Stimulated activated CD4-positive, alpha-beta T cell treated with anti-CD3 and anti-CD28 coated beads, Interleukin-4, amount 100 ng/mL, for 48 hours (primary cell): ENCODE measurements at places on chromosomes 16 and 17.

DNA sequence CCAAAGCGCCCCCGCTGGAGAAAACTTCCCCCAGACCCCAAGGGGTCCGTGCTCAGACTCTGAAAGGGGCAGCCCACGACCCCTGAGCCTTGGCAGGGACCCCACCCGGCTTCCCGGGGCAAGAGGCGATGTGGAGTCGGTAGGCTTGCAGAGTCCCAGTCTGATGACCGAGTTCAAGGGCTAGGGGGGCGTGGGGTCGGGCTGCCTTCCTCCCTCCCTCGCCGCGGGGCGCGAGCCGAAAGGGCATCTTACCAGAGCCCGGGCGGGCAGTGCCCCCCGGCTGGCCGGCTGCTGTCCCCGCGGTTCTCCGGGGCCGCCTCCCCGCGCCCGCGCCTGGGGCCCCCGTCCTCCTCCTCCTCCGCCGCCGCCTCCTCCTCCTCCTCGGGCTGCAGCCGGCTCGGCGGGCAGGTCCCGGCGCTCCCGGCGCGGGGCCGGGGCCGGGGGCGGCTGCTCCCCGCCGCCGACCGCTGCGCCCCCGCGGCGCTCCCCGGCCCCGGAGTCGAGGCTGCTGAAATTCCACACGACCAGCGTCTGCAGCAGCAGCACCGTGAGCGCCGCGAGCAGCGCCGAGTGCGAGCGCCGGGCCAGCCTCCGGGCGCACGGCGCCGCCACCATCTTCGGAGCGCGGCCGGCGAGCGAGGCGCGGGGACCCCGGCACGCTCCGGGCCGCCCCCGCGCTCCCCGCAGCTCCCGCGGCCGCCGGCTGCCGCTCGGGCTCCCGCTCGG, 415 bp downstream of the XYLT1 start:
- no peak for DNase-seq

GRCh38 chr16:70682239-70683145, 3.4 kb downstream of the MTSS2 start:
- no peak for DNase-seq

- DNase-seq = peak; percentile 56
These were observed 1.4 kb upstream of the TSPOAP1 start for GRCh38 chr17:58329810-58330537.

- DNase-seq = no peak
These were observed 363.1 kb downstream of the WWOX start for GRCh38 chr16:78462288-78463208.

- DNase-seq = no peak
These were observed 8.4 kb upstream of the MAF start for GRCh38 chr16:79608976-79609375.

GRCh38 chr16:86664522-86665318, 86.4 kb downstream of the FOXL1 start:
- peak; percentile 30 for DNase-seq

- peak; percentile 43 for DNase-seq
These were observed 3.5 kb downstream of the FMNL1 start for GRCh38 chr17:45225051-45225700.

DNA sequence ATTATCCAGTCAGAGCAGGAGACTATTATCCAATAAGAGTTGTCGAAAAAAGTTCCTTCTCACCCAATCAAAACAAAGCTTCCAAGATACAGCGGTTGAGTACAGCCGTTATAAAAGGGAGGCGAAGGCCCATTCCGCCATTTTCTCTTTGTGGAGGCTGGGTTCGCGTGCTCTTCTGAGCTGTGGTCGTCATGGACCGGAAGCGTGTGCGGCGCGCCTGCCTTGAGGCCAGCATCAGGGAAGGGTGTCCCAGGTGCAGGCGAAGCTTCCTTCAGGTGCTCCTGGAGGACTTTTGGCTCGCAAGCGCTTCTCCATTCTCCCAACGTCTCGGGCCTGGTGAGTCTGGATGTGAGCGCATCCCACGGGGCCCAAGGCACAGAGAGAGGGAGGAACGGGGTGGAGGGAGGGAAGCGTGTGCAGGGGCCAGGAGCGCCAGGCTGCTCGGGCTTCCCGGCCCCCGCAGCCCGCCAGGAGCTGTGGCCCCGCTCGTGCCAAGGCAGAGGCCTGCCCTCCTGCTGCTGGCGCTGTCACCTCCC, 99.2 kb downstream of the GOSR1 start:
- no peak for DNase-seq

- peak; percentile 2 for DNase-seq
These were observed 11.6 kb upstream of the TMEM100 start for GRCh38 chr17:55734128-55734781.

DNA sequence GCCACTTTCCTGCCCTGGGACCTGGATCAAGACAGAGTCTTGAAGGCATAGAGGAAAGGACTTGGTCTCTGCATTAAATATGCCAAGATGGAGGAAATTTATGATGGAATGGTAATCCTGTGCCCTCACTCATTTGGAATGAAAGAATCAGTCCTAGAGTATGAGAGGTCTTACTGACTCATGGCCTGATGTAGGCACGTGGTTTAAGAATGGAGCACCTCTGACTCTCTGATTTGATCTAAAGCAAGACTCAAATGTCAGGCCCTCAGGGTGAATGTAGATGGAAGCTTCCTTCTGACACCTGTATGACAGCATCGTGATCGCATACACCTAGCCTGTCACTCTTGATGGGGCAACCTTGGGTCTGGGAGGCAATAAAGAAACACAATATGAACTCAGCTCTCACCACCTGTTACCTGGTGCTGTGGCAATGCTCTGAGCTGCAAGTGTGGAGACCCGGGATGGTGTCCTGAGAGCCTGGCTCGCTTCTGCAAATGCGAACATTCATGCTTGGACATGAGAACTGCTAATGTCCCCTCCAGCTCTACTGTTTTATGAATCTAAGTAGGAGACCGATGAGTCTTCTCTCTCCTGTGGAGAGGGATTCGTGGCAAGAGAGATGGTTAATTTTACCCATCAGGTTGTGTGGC, 229.9 kb downstream of the ABCC12 start:
- DNase-seq = no peak

DNA sequence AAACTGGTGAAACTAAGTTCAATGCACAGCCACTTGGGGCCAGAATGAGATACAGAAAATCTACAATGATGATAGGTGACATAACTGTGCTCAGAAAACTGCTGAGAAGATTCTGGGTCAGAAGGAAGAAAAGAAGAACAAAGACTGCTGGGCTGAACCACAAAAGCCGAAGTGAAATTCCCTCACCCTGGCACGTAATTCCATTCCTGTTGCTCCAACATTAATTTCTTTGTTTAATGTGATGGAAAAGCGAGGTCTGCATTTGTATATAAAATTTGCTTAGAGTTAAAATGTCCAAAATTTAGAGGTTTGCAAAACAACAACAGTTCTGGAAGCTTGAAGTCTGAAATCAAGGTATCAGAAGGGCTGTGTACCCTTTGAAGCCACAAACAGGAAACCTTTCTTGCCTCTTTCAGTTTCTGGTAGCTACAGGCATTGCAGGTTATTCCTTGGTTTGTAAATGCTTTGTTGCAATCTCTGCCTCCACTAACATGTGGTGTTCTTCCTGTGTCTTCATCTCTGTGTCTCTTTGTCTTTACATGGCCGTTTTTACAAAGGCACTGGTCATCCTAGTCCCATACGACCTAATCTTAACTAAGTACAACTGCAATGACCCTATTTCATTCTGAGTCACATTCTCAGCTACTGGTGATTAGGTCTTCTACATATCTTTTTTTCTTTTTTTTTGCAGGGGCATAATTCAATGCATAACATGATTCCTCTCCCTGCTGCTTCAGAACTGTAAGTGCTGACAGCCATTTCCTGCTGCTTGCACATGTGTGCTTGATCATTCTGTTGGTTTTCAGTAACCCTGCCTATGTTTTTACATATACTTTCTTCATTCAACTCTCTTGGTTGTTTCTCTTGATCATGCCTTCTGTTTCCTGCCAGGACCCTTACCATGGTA, 603.0 kb upstream of the CDH8 start:
- no peak for DNase-seq

DNA sequence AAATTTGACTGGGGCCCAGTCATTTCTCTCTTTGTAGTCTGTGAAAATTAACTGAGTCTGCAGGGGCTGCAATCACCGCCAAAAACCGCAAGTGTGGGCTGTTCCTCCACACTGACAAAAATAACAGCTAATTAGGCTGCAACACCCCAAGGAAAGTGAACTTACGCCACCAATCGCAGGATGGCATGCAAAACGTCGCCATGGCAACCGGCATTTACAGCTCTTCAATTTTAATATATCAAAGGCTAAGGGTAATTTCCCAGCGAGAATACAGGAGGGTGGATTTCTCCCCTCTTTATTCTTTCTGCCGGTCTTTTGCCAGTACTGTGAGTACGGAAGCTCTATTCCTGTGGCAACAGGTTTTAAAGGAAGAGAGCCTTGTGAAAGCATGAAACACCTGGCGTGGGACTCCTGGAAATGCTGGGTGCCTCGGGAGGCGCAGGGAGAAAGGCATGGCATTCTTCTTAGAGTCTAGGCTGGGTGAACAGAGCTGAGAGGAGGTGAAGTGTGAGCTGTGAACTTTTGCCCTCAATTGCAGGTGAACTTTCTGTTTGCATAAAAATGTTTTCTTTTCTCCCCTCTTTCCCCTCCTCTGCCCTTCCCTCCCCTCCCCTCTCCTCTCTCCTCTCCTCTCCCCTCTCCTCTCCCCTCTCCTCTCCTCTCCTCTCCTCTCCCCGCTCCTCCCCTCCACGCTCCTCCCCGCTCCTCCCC, 399.7 kb downstream of the XYLT1 start:
- peak; percentile 59 for DNase-seq

DNA sequence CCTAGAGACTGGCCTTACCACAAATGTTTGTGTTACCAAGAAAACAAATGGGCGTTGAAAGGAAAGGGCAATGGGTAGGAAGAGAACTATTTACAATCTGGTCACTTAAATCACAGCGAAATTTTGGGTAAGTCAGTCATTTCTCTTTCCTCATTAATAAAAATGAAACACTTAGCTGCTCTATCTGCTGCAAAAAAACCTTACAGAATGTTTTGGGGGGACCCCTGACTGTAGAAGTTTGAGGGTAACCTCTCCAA, 742 bp upstream of the NUTF2 start:
- DNase-seq = no peak

- DNase-seq = no peak
These were observed 1.5 kb downstream of the ACBD4 start for GRCh38 chr17:45136846-45137560.

DNA sequence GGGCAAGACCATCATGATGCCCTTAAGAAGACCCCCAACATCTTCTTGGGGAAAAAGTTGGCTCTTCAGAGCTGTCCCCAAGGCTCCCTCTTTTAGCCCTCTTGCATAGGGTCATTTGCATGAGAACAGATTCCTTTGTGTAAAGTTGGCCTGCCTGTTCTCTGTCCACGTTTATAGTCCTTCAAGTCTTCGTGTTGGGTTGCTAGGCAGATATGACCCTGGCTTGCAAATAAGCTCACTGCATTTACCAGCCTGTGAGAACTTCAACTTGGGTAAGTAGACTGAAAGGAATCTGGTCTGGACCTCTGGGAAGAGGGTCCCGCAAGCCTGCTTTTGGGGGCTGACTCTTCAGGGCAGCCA, 2.9 kb downstream of the ARSG start:
- no peak for DNase-seq

DNA sequence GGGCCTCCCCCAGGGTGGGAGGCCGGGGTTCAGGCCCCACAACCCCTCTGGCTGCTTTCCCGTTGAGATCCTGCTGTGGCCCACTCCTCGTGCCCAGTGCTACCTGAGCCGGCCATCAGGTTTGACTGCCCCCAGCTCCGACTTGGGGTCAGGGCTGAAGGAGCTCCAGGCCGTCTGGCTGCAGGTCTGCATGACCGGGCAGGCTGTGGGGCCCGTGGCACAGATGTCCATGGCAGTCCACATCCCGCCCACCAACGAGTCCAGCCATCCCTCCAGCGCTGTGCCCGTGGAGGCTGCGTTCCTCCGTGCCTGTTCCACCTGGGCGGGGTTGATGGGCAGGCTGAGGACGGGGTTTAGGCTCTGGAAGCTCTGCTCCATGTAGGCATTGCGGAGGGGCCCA, 362.2 kb downstream of the XYLT1 start:
- no peak for DNase-seq

DNA sequence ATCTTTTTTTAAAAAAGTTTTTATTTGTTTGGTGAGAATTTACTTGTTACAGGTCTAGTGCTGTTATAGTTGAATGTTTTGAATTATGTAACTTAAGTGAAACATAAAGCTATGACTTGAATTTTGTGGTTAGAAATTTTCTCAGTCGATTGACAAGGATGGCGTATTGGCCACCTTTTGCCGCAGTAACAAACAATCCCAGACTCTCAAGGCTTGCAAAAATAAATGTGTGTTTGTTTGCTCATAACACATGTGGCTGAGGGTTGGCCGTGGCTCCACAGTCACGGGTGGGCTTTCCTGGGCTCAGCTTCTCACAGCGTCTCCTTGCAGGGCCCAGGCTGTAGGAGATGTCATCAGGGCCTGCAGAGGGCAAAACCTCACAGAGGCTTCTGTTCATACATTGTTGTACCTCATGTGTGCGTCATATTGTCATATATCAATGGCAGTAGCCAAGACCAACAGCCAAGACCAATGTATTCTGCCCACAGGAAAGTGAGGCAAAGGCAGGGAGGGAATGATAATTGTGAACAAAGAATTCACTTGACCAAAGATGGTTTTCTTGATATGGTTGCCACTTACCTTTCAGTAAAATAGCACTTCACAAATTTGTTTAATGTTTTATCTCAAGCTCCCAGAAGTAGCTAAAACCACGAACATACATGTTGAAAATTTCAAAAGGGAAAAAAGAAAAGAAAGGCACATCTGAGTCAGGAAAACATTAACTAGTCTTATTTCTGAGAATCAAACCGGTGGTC, 93.5 kb downstream of the WWOX start:
- no peak for DNase-seq

DNA sequence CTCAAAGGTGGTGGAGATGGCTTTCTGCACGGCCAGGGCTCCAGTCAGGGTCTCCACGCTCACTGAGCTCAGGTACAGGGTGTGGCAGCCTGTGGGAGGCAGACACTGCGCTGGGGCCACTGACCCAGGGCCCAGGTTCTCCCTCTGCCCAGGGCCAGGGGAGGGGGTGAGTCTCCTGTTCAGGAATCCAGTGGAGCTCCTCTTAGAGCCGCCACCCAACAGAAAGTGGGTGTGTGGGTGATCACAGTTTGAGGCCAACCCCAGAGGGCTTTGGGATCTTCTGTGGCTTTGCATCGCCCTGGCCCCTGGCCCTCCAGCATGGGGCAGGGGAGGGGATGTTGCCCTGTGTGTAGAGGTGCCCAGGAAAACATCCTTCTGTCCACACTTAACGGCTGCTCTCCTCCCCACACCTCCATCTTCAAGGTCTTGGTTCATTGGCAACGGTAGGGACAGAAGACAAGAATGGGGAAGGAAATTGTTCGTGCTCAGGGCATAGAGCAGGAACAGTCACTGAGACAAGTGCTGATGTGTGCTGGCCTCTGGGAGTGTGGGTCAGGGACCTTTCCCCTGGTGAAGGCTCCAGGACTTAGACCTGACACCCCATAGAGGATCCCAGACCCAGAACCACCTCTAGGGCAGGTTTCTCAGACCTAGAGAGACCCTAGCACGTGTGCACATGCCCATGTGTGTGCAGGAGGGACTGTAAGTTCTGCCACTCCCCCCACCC, 21.5 kb downstream of the TNS4 start:
- DNase-seq = no peak
